Lung microvascular endothelial cell (primary cell): ENCODE measurements at places on chromosomes 16 and 17. TPM values are rescaled to one million over a fixed set of nuclear protein-coding genes. Genes with fewer than 3 reads are reported as not detected.

SPATA22 gene
- total RNA-seq: 1.6 TPM in 1 of 2 replicates, not detected in the other

PRAC1 gene
- not detected in 2 replicates for total RNA-seq

PITPNM3 gene
- total RNA-seq: 0.20 and 0.22 TPM in 2 replicates

CACNA1H gene
- total RNA-seq: under 0.01 TPM in 2 replicates

DNA sequence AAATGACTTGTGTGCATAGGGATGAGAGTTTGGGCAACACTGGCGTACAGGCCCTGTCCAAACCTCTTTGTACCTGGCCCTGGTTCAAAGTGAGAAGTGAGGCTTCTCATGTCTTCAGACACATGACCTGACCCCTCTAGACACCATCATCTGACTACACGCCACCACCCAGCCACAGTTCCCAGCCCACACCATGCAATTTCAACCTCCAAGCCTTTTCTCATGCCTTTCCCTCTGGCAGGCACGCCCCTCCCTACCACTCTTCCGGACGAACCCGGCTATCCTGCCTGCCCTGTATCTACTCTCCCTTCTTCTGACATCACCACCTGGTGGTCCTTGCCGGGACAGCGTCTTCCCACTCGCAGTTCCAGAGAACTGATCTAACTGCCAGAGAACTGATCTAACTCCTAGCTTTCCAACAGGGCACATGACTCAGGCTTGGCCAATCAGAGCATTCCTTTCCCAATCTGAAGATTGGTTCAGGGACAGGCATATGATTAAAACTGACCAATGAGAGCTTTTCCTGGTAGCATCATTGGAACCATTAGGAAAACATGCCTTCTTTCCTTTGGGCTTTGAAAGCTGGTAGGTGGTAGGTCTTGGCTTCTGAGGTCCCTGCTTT, 27.1 kb upstream of the IL21R start:
- peak; percentile 89 for DNase-seq

GRCh38 chr17:75881678-75882454, 3.5 kb upstream of the TRIM47 start:
- no peak for DNase-seq

GRCh38 chr17:49739641-49740271, 24.2 kb downstream of the FAM117A start:
- DNase-seq: peak; percentile 60

DNA sequence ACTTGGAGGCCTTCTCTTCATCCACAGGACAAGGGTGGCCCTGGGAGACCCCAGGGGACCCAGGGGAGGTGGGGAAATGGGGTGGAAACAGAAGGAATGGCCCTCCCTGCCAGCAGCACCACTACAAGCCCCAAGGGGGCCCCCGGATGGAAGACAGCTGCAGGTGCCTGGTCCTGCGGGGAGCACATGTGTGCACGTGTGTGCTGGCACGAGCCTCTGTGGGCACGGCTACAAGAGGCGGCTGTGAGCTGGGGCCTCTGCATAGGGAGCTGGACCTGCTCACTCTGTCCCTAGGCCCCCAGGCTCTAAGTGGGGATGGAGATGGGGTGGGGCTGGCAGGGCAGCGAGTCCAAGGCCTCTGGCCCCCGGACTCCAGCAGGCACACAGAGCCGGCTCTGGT, 13.2 kb upstream of the AATK start:
- no peak for DNase-seq
